Activated T-helper 1 cell treated with anti-CD3 and anti-CD28 coated beads, Interleukin-12 subunit alpha, Interleukin-12 subunit beta, Interleukin-2, Interleukin-4 antibody, amounts not matched to agents 30 ng/mL and 10 ng/mL and 1 ng/mL, durations not matched to agents 14 hours and 24 hours and 36 hours (primary cell): ENCODE measurements at places on chromosomes 12 and 14.

GRCh38 chr12:49057888-49058287, 2.7 kb downstream of the KMT2D start:
- DNase-seq, result no peak

- no peak for DNase-seq
These were observed 34.8 kb upstream of the CD9 start for GRCh38 chr12:6165395-6165794.

DNA sequence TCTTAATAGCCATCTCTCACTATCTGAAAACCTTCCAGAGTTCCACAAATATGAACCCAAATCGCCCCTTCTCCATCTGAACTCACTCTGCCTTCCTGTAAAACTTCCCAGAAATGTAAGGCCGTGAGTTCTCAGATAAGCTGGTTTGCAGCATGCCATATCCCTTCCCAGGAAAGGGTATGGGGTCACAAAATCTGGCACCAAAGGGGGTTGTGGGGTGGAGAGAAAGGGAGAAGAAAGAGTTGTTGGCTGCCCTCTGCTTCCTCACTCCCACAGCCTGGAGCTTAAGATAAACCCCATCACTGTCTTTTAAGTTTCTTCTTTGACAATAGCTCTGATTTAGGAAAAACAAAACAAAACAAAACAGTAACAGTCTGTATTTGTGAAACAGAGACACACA, 10.7 kb downstream of the TMTC1 start:
- DNase-seq, result no peak

- DNase-seq, result no peak
These were observed 106.2 kb upstream of the LGR5 start for GRCh38 chr12:71333418-71333817.

DNA sequence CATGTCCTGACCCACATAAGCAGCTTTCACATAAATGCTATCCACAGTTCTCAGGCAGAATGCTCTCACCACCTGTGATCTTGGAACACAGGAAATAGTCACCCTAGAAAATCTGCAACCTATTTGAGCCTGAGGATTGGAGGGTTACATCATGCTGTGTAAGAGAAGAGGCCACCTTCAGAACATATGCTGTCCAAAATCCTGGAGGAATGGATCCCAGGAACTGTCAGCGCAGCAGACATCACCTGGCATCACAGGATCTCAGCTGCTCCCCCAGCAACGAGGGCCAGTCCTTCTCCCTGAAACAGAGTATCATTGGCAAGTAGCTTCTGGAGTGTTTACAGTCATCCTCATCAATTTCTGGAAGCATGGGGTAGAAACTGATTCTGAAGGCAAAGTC, 63.2 kb upstream of the LTA4H start:
- no peak for DNase-seq

GRCh38 chr14:20723488-20723887, 22.2 kb upstream of the EDDM3A start:
- DNase-seq, result no peak

- no peak for DNase-seq
These were observed 226.8 kb upstream of the HMGA2 start for GRCh38 chr12:65597527-65597926.

GRCh38 chr12:124518051-124518932, 49.1 kb downstream of the NCOR2 start:
- no peak for DNase-seq
